ENCODE measurements at places on chromosomes 12 and 14. TPM values are rescaled to one million over a fixed set of nuclear protein-coding genes. Genes with fewer than 3 reads are reported as not detected.

C12orf43 gene
- total RNA-seq, result 7.6 TPM

SLC15A4 gene
- 15.4 TPM for total RNA-seq

NPC2 gene
- total RNA-seq, result 93.5 TPM

GLIPR1 gene
- total RNA-seq, result 7.0 TPM

DNA sequence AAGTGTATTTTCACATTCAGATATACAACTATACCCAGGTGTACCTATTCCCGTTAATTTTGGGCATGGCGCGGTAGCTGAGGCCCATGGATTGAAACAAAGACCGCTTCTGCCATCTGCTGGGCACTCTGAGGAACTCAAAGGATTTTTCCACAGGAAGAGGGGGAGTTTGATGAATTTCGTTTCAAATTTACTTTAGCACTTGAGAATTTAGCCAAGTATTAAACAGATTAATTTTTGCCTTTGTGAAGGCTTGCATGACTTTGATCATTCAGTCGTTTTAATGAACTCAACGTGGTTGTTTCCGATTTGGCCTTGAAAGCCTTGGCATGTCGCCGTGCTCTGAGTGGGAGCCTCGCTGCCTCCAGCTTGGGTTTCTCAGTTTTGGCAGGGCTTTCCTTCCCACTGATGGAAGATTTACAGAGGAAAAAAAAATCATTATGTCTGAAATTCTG is 153.2 kb upstream of the DDHD1 start:
- peak; percentile 56 for DNase-seq

GRCh38 chr12:32706335-32707024 is 27.4 kb downstream of the DNM1L start:
- no peak for DNase-seq

- no peak for DNase-seq
These were observed 69.9 kb upstream of the MON2 start for GRCh38 chr12:62396750-62397149.

All from left ventricle myocardium inferior (tissue), 1 donor.